Ecto neural progenitor cell (in vitro differentiated cells): ENCODE measurements at places on chromosomes 1 and 21.

DNA sequence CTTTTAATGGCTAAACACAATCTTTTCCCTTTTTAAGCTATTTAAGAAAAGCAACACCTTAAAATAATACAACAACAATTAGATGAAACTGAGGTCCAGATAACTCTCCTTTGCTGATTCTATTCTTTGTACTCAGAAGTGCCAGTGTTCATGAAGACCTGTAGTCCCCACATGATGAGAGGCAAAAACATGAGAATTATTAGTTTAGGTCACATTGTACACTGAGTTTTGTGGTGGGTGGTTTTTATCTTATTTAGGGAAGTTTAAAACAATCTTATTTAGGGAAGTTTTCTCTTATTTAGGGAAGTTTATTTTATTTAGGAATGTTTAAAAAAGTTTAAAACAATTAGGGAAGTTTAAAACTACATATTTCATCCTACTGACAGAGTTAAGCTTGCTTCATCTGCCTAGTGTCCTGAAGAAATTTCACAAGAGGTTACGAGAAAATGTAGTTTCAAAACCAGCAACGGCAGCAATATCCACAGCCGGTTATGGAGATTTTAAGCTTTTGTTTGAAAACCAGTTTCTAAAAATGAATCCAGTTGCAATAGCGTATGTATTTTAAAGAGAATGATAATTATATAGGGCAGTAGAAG lies 7.8 kb upstream of the OR14I1 start:
- DNase-seq: no peak

- DNase-seq: no peak
Measured at GRCh38 chr1:88784551-88784950, 100.5 kb downstream of the PKN2 start.

- DNase-seq: no peak
Measured at GRCh38 chr1:218499011-218499691, 154.0 kb downstream of the TGFB2 start.

- DNase-seq: no peak
Measured at GRCh38 chr1:184838504-184838951, 83.9 kb upstream of the EDEM3 start.

DNA sequence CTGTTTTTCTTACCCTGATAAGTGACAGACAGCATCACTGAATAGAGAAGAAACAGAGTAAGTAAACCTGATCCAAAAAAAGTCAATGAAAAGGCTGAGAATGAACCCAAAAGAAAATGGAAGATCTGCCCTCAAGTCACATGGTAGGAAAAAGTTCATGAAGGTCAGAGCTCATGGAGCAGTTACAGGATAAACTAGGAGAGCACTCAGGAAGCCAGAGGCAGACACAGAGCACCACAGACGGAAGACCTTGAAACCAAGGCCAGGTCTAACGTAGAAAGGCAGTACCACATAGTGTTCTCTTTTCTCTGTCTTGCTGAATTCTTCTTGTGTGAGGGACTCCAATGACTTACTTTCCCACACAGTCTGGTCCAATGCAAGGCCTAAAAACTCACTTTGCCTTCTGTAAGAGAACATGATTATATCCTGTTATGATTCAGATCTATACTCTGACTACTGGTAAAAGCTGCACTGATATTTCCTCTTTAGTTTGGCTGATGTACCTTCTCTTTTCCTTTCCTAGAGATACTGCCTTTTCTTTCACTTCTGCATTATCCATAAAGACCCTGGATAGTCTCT lies 40.8 kb downstream of the RTCA start:
- DNase-seq: no peak

DNA sequence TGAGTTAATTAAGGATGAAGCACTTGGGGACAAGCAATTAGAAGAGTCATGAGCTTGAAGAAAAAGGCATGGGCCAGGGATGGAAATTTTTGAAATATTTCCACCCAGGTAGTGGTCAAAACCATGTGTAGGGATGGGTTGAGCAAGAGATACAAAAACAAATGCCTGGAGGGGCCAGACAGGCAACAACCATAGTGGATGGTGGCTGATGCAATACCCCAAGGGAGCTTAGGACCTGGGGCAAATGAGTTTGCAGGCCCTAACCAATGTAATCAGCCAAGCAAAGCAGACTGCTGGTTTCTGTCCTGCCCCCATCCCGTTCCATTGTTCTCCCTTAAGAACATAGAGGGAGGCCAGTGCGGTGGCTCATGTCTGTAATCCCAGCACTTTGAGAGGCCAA lies 119.1 kb upstream of the FGGY start:
- no peak for DNase-seq
